ENCODE measurements at places on chromosomes 5 and 9.

- DNase-seq: peak; percentile 78
Measured at GRCh38 chr5:61245486-61245885, 83.2 kb upstream of the SMIM15 start.

DNA sequence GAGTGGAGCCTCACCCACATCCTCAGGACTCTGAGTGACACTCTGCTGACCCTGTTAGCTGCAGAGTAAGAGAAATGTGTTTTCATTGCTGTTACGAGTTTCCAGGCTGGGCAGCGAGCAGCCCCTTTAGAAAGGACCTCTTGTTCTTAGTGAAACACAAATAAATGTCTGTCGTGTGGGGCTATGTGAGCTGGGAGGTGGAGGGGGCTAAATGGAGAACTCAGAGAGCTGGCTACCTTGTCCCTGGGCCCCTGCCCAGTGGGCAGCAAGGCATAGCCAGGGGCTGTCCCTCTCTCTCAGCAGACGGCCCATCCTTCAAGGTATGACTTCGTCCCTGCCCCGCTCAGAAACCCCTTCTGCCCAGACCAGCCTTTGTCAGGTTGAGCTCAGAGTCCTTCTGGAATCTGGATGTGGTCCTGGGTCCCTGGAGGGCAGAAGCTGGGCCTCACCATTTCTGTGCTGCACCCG, 10.2 kb downstream of the DCANP1 start:
- DNase-seq: no peak

GRCh38 chr9:137607141-137607857, 1.8 kb downstream of the ARRDC1 start:
- DNase-seq: no peak

GRCh38 chr5:82358457-82358856, 80.3 kb upstream of the RPS23 start:
- DNase-seq: no peak

DNA sequence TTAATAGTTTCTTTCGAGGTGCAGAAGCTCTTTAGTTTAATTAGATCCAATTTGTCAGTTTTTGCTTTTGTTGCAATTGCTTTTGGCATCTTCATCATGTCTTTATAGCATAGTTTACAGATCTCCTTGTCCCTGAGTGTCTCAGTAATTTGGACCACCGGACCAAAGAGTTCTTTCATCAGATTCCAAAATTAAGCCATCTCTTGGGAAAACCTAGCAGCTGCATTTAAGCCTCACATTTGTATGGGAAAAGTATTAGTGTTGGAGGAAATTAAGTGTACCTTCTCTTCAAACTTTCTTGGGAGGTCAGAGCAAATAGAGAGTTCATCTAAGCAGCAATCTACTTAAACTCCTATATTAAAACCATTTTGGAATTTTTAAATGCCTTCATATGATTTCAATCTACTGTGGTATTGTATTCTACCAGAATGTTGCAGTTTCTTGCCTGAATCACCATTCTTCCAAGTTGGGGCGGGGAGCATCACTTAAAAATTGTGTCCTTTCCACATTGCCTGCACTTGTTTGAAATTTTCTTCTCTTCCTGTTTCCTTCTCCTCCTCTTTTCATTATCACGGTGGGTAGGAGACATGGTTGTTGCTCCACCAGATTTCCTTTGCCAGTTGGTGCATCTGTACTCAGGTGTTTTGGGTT, 97.3 kb upstream of the DAB2 start:
- no peak for DNase-seq

- DNase-seq: no peak
Measured at GRCh38 chr9:38339496-38339895, 53.0 kb upstream of the ALDH1B1 start.

- DNase-seq: no peak
Measured at GRCh38 chr5:60727033-60727679, 27.2 kb upstream of the DEPDC1B start.

- no peak for DNase-seq
Measured at GRCh38 chr9:86713970-86714369, 233.3 kb downstream of the GAS1 start.

DNA sequence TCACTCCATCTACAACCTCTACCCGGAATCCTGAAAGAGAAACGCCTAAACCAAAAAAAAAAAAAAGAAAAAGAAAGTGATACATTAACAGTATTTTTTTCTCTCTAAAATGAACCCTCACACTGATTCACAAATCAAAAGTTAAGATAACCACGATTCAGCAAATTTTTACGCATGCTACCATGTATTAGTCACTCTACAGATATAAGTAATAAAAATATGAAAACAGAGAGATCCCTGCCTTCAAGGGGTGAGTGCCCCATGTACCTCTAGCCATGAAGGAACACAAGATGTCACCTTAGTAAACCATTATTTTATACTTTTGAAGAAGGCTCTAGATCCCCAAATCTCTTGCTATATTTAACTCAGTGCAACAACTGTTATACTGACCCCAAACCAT, 33.4 kb downstream of the CEMIP2 start:
- DNase-seq: no peak

DNA sequence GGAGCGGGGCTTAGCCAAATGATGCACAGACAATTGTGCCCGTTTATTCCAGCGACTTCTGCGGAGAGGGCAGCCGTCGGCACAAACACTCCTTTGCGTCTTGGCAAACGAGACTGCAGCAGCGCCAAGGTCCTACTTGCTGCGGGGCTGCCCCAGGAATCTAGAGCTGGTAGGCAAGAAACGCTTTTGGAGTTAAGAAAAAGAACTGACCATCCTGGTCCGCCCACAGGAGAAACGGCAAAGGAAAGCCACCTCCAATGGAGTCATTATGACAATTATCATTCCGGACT, 2.3 kb downstream of the RXFP3 start:
- no peak for DNase-seq

DNA sequence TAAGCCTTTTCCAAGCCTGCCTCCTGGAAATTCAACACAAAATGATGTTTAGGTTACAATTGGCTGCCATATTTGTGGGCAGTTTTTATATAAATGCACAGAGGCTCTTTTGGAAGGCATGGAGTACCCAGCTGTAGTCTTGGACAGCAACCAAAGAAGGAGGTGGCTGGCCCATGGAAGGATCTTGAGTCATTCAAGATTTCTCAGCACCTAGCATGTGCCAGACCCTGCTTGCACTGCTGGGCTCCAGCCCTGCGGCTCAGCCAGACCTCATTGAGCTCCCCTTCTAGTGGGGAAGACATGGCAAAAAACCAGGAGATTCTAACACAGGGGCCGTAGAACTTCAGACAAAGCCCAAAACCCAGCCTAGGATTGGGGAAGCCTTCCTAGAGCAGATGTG, 22.1 kb downstream of the JADE2 start:
- DNase-seq: no peak

DNA sequence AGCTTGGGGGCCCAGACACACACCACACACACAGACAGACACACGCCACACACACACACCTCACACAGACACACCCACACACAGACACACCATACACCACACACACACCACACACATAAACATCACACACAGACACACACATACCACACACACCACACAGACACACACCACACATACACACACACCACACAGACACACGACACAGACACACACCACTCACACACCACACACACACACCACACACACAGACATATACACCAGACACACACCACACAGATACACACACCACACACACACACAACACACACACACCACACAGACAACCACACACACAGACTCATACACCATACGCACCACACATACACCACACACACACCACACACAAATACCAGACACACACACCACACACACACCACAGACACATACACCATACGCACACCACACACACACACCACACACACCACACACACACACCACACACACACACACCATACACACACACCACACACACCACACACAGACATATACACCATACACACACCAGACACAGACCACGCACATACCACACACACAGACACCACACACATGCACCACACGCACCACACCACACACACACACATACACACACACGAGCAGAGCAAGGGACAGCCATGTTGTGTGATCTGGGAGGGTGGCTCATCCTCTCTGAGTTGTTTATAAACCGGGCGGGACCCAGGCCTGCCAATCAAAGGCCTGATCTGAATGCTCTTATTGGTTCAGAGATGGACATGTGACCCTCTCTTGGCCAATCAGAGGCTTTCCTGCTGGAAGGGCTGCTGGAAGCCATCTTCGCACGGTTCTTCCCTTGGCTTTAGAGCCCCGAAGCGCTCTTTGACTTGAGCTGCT, 148.3 kb downstream of the GAPVD1 start:
- DNase-seq: peak; percentile 59

- DNase-seq: no peak
Measured at GRCh38 chr9:136268318-136268717, 22.7 kb upstream of the QSOX2 start.

DNA sequence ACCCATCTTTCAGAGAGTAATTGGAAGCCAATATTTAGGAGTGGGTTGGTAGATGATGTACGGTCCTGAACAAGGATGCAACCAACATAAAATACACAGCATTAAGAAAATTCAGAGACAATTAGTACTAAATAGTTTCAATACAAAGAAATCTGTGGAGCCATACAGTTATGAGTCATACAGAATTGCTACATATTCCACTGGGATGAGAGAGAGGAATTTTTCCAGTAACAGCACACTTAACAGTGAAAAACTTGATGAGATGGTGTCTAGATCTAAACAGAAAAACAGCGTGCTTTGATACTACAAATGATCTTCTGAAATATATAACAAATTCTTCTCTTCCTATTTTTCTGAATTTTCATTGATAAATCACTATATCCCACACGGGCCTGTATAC, 1999.3 kb upstream of the CDH9 start:
- DNase-seq: no peak

- no peak for DNase-seq
Measured at GRCh38 chr5:176995122-176995490, 11.5 kb downstream of the UIMC1 start.

DNA sequence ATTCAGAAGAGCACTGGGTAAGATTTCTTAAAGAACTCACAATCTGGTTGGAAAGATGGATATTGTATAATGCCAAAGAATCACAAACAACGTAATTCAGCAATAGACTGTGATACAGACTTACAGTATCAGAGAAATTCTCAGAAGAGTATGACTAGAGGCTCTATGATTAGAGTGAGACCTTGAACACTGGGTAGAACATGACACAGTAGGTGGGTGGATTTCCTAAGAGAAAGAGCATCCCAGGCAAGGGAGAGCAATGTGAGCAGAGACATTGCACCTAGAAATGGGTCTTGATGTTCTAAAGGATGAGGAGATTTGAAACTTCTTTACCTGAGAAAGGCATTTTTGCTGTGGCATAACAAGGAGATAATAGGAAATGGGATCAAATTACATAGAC, 27.3 kb upstream of the CAST start:
- no peak for DNase-seq

- no peak for DNase-seq
Measured at GRCh38 chr5:88390481-88390880, 121.8 kb upstream of the TMEM161B start.

GRCh38 chr5:97550164-97550563, 367.1 kb upstream of the RIOK2 start:
- no peak for DNase-seq

GRCh38 chr5:77086368-77086688, 757 bp downstream of the ZBED3 start:
- DNase-seq: no peak

DNA sequence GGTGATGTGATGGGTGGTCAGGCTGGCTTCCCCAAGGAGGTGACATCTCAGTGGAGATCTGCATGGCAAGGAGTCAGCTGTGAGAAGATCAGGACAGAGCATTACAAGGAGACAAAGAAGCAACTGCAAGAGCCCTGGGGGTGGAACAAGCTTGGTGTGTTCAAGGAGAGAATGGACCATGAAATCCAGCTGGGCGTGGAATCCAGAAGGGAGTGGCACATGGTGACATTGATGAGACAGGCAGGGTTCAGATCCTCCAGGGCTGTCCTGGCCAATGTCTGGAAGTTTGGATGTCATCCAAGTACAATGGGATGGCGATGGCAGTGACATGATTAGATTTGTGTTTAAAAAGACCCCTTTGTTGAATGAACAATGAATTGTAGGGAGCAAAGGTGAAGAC, 175.6 kb downstream of the MACROH2A1 start:
- no peak for DNase-seq

DNA sequence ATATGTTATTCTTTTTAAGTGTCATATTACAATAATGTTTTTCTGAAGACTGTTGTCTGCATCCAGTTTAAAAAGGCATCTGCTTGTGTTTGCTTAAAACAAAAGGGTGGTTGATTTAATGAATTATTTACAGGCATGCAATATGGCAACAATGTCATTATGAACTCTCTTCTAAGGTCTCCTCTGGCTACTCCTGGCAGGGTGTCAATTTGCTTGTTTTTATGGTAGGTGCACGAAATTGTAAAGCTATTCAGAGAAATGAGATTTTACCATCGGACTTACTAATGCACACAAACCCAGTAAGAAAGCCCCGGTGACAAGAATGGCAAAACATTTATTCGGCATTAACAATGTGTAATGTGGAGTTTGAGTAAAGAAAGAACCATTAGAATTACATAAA, 539.8 kb upstream of the ZNF608 start:
- no peak for DNase-seq

GRCh38 chr5:139882961-139883539, 87.4 kb downstream of the PSD2 start:
- DNase-seq: no peak

- DNase-seq: no peak
Measured at GRCh38 chr5:82105457-82105856, 133.6 kb downstream of the ATG10 start.

DNA sequence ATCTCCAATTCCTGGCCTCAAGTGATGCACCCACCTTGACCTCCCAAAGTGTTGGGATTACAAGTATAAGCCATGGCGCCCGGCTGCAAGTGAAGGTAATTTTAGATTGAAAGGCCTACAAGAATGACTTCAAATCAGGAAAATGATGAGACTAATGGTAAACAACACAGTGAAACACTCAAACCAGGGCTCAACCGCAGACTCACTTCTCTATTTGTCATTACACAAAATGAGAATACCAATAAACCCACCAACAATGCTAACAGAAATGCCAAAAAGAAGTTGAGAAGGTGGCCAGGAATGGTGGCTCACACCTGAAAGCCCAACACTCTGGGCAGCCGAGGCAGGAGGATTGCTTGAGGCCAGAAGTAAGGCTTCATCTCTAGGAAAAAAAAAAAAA, 92.1 kb downstream of the UBAP2 start:
- DNase-seq: no peak

- DNase-seq: no peak
Measured at GRCh38 chr5:138230261-138230660, 17.1 kb upstream of the CDC23 start.

DNA sequence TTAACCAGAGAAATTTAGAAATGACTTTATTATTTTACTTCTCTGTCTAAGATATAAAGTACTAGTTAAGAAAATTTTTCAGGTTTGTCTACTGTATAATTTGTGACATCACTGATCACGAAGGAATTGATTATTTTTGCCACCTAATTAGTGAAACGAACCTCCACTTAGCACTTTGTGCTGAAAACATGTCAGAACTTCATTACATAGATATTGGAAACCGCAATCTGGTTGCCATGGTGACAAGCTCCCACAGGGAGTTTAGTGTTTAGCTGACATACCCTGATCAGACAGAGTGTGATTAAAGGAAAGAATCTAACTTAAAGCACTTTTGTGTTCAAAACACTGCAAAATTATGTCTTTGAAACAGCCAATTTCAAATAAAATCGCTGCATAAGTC, 668.4 kb upstream of the CCNG1 start:
- DNase-seq: no peak
